ENCODE measurements at places on chromosomes 16 and 17.

- H3K4me3 ChIP-seq, result peak overlapping the region; percentile 61
- H3K4me1 ChIP-seq, result peaks cover 24% of the 10 kb centered on the region
- DNase-seq, result no peak
- H3K36me3 ChIP-seq, result peaks cover 29% of the 10 kb centered on the region
These were observed 332 bp upstream of the VPS25 start for GRCh38 chr17:42772945-42773289.

- H3K4me3 ChIP-seq, result no peak overlapping the region
- no peak for DNase-seq
- peaks cover 94% of the 10 kb centered on the region for H3K4me1 ChIP-seq
- H3K27ac ChIP-seq, result peak overlapping the region; percentile 98
- no peaks in the 10 kb centered on the region for H3K36me3 ChIP-seq
These were observed 65.8 kb downstream of the PRMT7 start for GRCh38 chr16:68376590-68376989.

DNA sequence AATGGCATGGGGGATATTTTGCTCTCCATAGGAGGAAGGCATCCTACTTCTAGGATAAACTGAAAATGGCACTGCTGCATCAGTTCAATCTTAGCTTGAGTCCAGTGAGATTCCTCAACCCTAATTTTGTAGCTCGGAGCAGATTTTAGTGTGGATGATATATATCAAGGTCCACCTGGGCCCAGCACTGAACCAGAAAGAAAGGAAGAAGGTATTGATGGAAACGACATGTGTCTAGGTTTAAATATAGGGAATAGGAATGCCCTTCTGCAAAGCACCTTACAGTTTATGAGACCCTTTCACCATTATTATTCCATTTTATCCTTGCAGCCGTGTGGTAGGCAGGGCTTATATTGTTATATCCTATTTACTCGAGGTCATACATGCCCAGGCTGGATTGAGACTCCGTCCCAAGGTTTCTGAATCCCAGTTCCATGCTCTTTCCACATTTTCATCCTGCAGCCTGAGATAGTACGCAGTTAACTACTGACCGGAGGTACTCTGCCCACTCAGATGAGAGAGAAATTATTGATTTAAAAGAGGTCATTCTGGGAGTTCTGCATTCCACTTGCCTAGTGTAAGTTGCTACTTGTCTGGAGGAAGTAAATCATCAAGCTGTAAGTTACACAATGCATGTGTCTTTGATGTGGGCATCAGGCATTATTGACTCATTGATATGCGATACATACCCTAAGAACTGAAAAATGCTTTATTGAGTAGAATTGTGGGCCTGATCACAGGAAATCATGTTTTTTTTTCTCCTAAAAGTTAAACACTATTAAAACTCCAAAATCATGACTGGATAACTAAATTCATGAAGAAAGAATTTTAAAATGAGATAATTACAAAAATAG is 10.1 kb downstream of the KRT39 start:
- no peak overlapping the region for H3K4me3 ChIP-seq
- no peak for DNase-seq
- H3K27me3 ChIP-seq, result peaks cover 22% of the 10 kb centered on the region
- H3K36me3 ChIP-seq, result no peaks in the 10 kb centered on the region
- no peaks in the 10 kb centered on the region for H3K4me1 ChIP-seq

- no peaks in the 10 kb centered on the region for H3K36me3 ChIP-seq
- no peak for DNase-seq
- peaks cover 22% of the 10 kb centered on the region for H3K4me1 ChIP-seq
- H3K27ac ChIP-seq, result no peak overlapping the region
These were observed 14.2 kb upstream of the SEC14L1 start for GRCh38 chr17:77126519-77126918.

GRCh38 chr16:85211271-85211801 is 99.1 kb upstream of the CIBAR2 start:
- peaks cover 3% of the 10 kb centered on the region for H3K27me3 ChIP-seq
- no peak overlapping the region for H3K4me3 ChIP-seq
- H3K27ac ChIP-seq, result no peak overlapping the region
- H3K4me1 ChIP-seq, result no peaks in the 10 kb centered on the region
- DNase-seq, result no peak

GRCh38 chr17:79608624-79608959 is 2.3 kb downstream of the RBFOX3 start:
- H3K36me3 ChIP-seq, result no peaks in the 10 kb centered on the region
- DNase-seq, result no peak
- H3K27ac ChIP-seq, result no peak overlapping the region
- no peaks in the 10 kb centered on the region for H3K4me1 ChIP-seq
- peaks cover 6% of the 10 kb centered on the region for H3K27me3 ChIP-seq
- H3K4me3 ChIP-seq, result no peak overlapping the region

- no peak overlapping the region for H3K4me3 ChIP-seq
- DNase-seq, result no peak
- H3K4me1 ChIP-seq, result peaks cover 9% of the 10 kb centered on the region
- no peak overlapping the region for H3K27ac ChIP-seq
- H3K36me3 ChIP-seq, result no peaks in the 10 kb centered on the region
These were observed 225.0 kb downstream of the C16orf78 start for GRCh38 chr16:49598383-49599170.

All from DND-41 (cell line).